ENCODE measurements at places on chromosomes 1 and 21.

DNA sequence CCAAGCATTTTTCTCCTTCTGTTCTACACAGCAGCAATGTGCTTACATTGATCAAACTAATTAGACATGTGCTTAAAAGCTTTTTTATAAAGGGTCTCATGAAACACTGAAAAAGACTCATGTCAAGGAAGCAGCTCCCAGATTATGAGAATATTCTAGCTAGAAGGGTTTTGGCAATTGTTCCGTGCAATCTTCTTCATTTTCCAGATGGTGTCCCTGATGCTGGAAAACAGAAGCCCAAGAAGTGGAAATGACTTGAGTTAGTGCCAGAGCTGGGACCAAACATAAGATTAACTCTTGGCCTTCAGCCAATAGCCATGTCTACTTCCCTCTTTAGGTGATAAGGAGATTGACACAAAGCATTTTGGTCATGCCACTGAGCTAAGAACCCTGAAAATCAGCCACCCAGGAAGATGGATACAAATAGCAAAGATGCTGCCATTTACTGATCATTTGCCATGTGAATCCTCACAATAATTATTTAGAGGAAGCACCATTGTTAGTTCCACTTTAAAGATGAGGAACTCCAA, 110.8 kb downstream of the MATN1 start:
- DNase-seq = no peak
- H3K27ac ChIP-seq = no peak overlapping the region
- H3K4me1 ChIP-seq = no peaks in the 10 kb centered on the region
- no peaks in the 10 kb centered on the region for H3K27me3 ChIP-seq
- H3K36me3 ChIP-seq = no peaks in the 10 kb centered on the region

DNA sequence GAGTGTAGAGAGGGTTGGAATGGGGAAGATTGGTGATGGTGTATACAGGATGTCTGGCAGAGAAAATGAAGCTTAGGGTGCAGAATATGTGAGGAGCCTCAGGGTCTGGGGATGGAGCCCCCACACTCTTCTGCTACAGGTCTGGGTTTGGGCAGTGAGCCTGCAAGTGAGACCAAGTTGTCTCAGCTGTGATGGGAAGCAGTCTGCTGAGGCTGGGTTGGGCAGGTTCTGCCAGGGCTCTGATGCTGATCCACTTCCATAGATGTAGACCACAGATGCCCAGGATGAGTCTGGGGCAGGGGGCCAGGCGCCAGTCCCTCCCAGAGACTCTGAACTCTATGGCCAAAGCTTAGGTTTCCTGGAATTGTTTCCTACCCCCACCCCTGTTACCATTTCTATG, 516.9 kb downstream of the PTPRU start:
- no peaks in the 10 kb centered on the region for H3K4me1 ChIP-seq
- no peaks in the 10 kb centered on the region for H3K27me3 ChIP-seq
- no peak overlapping the region for H3K4me3 ChIP-seq
- DNase-seq = no peak

DNA sequence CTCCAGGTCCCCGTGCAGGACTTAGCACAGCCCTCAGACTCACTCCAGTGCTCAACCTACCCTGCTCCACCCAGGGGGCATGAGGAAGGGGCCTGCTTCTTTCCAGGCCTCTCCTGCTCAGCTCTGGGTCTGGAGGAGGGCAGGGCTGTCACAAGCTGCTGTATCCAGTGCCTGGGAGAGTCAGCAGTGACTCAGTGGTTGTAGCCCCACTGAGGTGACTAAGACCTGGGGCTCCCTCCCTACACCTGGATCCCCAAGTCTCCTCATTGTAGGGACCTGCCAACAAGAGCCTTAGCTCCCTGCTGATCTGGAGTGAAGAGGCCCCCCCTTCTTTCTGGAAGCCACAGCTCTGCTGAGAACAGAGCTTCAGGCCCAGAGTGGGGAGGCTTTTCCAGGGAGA, 36.1 kb upstream of the FAM131C start:
- H3K4me3 ChIP-seq = no peak overlapping the region
- no peaks in the 10 kb centered on the region for H3K36me3 ChIP-seq
- no peak overlapping the region for H3K27ac ChIP-seq
- H3K4me1 ChIP-seq = no peaks in the 10 kb centered on the region

DNA sequence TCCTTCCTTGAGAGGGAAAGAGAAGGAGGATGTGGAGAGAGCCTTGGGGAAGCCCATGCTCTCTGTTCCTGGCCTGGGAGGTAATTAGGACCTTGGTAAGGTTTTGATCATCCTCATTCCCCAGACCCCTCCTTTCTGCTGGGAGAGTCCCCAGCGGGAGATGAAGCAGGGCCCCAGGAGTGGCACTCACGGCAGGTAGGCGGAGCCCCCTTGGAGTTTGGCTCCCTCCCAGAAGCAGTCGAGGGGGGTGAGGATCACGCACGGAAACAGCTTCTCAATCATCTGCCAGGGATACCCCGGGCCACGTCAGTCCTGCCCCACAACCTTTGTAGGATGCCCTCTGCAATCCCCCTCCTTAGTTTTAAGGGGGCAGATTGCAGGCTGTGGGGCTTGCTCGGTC, 11.5 kb downstream of the PTCH2 start:
- H3K27me3 ChIP-seq = no peaks in the 10 kb centered on the region
- no peak for DNase-seq
- no peak overlapping the region for H3K27ac ChIP-seq
- peaks cover 7% of the 10 kb centered on the region for H3K4me1 ChIP-seq
- no peak overlapping the region for H3K4me3 ChIP-seq

DNA sequence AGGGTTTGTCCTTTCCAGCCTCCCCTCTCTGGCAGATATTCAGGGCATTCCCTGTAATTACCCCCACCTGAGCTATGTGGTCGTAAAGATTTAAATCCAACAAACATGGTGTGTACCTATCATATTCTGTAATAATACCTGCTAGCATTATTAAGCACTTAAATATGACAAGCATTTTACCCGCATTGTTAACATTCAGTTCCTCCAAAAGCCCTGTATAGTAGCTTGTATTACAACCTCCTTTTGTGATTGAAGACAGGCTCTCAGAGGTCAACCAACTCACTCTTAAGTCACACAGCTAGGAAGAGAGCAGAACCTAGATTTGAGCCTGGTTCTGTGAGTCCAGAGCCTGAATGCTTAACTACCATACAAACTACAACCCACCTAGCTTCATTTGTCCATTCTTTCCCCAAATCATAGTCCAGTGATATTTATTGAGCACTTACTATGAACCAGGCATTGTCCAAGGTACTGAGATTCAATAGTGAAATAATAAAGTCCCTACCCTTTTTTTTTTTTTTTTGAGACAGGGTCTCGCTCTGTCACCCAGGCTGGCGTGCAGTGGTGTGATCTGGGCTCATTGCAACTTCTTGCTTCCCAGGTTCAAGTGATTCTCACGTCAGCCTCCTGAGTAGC, 13.8 kb upstream of the KDM4A start:
- DNase-seq = no peak
- no peaks in the 10 kb centered on the region for H3K36me3 ChIP-seq
- no peaks in the 10 kb centered on the region for H3K4me1 ChIP-seq
- no peak overlapping the region for H3K27ac ChIP-seq
- H3K4me3 ChIP-seq = no peak overlapping the region

GRCh38 chr1:32770221-32770731, 46.9 kb downstream of the YARS1 start:
- no peak overlapping the region for H3K27ac ChIP-seq
- DNase-seq = no peak
- no peaks in the 10 kb centered on the region for H3K4me1 ChIP-seq
- no peaks in the 10 kb centered on the region for H3K36me3 ChIP-seq

GRCh38 chr1:111841189-111841588, 85.5 kb downstream of the DDX20 start:
- no peak overlapping the region for H3K4me3 ChIP-seq
- no peaks in the 10 kb centered on the region for H3K27me3 ChIP-seq
- no peaks in the 10 kb centered on the region for H3K4me1 ChIP-seq
- H3K27ac ChIP-seq = no peak overlapping the region
- H3K36me3 ChIP-seq = no peaks in the 10 kb centered on the region

- no peaks in the 10 kb centered on the region for H3K27me3 ChIP-seq
- no peak overlapping the region for H3K4me3 ChIP-seq
- H3K4me1 ChIP-seq = no peaks in the 10 kb centered on the region
- no peak for DNase-seq
- H3K36me3 ChIP-seq = no peaks in the 10 kb centered on the region
- no peak overlapping the region for H3K27ac ChIP-seq
Measured at GRCh38 chr1:115534106-115534505, 107.7 kb upstream of the VANGL1 start.

DNA sequence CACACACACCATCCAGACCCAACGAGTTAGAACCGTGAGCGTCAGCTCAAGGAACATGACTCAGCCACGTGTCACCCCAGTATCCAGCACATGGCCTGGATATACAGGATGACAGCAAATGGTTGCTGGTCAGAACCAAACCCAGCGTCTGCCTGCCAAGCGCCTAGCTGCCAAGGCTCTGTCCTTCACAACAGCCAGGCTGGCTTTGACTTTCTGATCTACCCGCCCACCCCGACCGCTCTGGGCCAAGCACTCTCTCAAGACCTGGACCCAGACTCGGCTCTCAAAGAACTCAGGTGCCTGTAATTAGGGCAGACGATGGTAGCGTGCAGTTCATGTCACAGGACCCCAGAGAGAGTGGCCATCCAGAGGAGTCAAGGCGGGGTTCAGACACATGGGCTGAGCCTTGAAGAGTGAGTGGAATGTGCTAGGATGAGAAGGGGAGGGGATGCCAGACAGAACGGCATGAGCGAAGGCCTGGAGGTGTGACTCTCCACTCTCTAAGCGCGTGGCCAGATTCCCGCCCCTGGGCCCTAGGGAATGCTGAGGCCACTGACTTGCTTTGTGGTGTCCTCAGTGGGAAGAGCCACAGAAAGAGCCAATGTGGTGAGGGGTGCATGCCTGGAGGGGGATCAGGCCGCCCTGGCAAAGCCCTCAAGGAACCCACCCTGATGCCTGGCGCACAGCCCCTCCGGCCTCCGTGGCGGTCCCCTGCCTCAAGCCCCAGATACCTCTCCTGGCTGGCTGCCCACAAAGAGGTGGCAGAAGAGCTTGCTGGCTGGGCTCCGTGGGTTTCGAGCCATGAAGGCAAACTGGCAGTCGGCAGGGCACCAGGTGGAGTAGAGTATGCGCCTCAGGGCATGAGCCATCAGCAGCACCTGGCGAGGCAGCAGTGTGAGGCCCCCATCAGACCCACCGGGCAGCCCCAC, 7.0 kb downstream of the SH2D5 start:
- peak; percentile 57 for DNase-seq
- H3K27ac ChIP-seq = no peak overlapping the region
- no peaks in the 10 kb centered on the region for H3K36me3 ChIP-seq
- H3K4me1 ChIP-seq = no peaks in the 10 kb centered on the region

DNA sequence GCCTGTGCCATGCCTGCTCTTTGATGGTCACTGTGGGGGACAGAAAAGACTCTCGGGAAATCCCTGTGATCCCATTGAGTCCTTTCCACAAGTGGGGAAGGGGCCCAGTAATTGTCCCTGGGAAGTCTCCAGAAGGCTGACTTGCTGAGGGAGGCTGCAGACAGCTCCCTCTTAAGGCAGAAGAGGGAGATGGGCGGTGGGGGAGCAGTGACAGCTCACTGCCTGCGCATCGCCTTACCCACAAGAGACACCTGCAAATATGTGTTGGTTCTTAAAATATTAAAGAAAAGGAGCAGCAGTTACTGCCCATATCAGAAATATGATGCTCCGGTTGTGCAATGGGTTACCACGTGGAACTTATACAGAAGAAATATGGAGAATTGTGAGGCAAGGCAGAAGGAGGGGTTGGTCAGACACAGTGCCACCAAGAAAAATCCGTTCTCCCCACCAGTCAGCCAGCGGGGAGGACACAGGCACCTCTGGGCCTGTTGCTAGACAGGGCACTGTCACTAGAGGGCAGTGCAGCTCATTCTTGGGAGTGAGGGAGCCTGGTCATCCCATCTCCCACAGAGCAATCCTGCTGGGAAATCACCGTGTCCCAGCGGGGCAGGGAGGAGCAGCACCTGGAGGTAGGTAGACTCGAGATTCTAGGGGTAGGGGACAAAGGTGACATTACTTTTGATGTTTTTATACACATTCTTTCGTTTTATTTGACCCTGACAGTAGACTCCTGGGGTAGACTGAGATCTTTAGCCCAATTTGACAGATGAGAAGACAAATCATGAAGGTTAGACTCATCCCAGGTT, 6.9 kb upstream of the CAMK1G start:
- no peaks in the 10 kb centered on the region for H3K36me3 ChIP-seq
- no peaks in the 10 kb centered on the region for H3K4me1 ChIP-seq
- no peak overlapping the region for H3K4me3 ChIP-seq
- DNase-seq = peak; percentile 86

GRCh38 chr21:14736162-14736561, 190.0 kb upstream of the SAMSN1 start:
- H3K27me3 ChIP-seq = no peaks in the 10 kb centered on the region
- no peaks in the 10 kb centered on the region for H3K4me1 ChIP-seq
- H3K4me3 ChIP-seq = no peak overlapping the region
- DNase-seq = no peak
- no peak overlapping the region for H3K27ac ChIP-seq
- H3K36me3 ChIP-seq = no peaks in the 10 kb centered on the region

All from sigmoid colon (tissue), 7 donors.